Type B pancreatic cell (in vitro differentiated cells): ENCODE measurements at places on chromosomes 2 and 18. TPM values are rescaled to one million over a fixed set of nuclear protein-coding genes. Genes with fewer than 3 reads are reported as not detected.

ATOH8 gene
- total RNA-seq = 1.8 and 13.7 TPM in 2 replicates

DNA sequence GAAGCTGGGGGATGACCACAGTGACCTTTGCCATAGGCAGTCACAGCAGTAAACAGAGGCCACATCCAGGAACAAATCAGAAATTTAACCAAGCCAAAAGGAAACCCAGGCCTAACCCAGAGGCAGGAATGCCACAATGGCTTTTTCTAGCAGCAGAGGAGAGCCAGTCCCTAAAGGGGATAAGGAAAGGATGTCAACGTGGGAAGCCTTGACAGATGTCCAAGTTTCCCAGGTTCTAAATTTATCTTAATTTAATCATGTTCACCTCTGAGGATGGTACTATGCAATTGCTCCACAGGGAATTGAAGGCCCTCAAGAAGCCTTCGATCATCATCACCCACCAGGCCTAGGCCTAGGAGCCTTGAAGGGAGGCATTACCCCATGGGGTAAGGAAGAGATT, 374.7 kb downstream of the TNS1 start:
- no peak for DNase-seq

DNA sequence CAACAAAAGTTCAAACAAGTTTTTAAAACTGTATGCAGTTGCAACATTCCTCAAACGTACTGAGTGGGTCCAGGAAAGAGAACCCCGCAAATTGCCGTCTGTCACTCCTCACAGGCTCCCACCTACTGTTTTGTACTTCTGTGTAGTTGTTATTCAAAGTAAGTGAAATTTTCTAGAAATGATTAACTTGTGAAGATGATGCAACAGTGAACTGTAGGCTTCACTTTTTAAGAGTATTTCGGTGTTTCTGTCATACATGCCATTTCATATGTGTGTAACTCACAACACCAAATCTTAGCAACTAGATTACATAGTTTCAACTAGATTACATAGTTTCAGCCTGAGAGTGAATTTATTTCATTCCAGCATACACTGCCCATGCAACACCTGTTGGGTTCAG, 226.0 kb upstream of the TANK start:
- DNase-seq = no peak

DNA sequence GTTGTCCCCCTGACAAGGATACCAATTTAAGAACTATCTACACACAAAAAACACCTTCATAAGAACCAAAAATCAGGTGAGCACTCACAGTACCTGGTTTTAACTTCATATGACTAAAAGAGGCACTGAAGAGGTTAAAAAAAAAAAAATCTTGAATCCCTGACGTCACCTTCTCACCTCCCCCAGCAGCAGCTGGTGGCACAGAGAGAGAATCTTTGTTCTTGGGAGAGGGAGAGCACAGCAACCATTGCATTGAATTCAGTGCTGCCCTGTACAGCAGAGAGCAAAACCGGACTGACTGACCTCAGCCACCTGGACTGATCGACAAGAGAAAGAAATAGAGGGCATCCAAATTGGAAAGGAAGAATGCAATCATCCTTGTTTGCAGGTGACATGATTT, 566.0 kb downstream of the TMX3 start:
- no peak for DNase-seq

GRCh38 chr2:48213646-48214045, 307.3 kb upstream of the FBXO11 start:
- no peak for DNase-seq

DNA sequence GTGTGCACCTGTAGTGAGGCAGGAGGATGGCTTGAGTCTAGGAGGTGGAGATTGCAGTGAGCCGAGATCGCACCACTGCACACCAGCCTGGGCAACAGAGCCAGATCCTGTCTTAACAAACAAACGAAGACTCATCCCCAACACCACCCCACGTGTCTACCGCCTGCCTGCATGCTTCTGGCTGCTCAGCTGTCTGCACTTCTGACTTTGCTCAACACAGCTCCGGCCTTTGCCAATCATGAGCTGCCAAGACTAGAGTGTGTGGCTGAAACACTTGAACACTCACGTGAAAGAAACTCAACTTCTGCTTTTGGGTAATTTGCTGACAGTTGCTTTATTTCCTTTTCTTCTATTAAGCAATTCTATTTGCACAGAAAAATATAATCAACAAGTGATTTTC, 32.1 kb upstream of the SP3 start:
- DNase-seq = no peak

DNA sequence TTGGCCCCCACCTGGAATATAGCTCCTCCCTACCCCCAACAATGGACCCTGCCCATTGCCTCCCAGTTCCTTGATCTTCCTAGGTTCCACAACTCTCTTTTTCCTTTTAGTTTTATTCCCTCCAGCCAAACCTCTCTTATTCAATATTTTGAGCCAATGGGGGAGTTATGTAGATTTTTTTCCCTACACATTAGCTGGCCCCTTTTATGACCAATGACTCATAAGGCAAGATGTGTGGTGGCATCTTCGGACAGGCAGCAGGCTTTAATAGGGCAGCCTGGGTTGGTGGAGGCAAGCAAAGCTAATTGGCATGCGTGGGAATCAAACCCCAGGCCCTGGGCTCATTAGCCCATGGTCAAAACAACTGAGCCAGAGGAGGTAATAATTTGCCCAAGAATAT, 9.2 kb downstream of the GRP start:
- DNase-seq = no peak

GRCh38 chr18:72940986-72941385, 73.2 kb upstream of the NETO1 start:
- DNase-seq = no peak

- no peak for DNase-seq
Observed at GRCh38 chr18:8983195-8983594, 119.3 kb upstream of the NDUFV2 start.
